ENCODE measurements at places on chromosomes 16 and 17.

- no peak for DNase-seq
These were observed 187.0 kb upstream of the RPL38 start for GRCh38 chr17:74016461-74016860.

DNA sequence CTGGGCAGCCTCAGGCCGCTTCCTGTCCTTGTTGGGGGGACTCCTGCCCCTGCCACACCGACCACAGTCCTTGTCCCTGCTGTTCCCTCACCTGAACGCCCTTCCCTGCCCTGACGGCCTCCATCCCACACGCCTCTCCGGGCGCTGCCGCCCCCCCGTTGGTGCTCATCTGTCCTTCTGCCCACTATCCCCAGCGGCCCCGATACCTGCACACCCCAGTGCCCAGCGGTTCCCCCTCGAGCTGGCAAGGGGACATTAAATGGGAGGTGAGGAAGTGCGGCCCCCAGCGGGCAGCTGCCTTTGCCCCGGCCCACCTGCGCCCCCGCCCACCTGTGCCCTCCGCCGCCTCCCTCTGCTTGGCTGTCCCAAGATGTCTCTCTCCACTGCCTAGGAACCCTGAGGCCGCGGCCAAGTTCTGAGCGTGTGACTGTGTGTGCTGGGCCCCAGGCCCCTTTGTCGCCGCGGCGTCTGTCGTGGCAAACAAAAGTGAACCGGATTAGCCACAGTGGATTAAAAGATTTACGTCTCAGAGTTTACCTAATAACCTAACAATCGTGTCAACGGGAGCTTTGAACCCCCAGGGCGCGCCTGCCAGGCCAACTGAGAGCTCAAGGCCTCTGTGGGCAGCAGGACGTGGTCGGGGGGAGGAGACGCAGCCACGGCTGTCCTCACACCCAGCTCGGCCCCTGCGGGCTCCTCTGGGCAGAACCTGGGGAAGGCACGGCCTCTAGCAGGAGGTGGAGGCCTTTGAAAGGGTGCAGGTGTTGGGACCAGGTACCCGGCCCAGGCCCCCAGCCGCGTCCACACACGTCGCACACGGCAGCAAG lies 7.6 kb upstream of the AXIN1 start:
- DNase-seq, result no peak

DNA sequence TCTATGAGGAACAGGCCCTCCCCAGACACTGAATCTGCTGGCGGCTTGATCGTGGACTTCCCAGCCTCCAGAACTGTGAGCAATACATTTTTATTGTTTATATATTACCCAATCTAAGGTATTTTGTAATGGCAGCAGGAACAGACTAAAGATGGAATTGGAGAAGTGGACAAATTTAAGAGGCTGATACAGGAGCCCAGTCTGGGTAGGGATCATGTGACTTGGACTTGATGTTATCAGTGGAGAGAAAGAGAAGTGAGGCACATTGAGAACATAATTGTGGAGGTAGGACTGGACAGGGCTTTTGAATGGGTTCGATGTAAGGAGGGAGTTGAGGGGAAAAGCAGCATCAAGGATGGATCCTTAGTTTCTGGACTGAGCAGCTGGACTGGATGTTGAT lies 93.8 kb downstream of the USP31 start:
- DNase-seq, result no peak

DNA sequence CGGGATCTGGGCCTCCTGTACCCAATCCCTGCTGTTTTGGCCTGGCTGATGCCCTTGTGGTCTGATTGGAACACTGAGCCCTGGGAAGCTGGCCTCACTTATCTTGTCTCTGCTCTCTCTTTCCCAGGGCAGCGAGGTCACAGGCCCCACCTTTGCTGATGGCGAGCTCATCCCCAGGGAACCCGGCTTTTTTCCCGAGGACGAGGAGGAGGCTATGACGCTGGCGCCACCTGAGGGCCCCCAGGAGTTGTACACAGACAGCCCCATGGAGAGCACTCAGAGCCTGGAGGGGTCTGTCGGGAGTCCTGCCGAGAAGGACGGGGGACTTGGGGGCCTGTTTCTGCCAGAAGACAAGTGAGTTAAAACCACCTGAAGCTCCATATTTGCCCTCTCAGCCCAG lies 126.0 kb downstream of the RAB11FIP4 start:
- DNase-seq, result no peak

DNA sequence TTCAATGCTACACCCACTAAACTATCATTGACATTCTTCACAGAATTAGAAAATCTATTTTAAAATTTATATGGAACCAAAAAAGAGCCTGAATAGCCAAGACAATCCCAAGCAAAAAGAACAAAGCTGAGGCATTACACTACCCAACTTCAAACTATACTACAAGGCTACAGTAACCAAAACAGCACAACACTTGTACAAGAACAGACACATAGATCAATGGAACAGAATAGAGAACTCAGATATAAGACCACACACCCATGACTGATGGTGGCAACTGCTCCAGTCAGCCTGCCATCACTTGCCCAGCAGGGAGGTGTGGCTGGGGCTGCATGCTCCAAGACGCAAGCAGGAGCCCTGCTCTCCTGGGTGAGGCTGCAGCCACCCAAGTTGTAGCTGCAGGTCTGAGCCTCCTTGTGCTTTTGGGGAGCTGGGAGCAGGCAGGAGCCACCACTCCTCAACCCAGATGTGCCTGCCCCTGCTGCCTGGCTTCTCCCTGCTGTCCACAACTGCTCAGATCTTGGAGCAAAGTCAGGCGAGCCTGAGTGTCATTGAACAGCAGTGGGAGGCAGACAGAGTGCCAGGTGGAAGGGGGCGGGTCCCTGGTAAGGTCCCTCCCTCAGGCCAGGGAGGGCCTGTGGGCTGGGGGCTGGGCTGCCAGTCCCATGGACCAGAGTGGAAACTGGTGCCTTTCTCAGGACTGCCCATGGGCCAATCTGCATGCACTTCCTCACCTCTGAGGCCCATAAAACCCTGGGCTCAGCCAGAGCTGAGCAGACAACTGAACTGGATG lies 24.7 kb downstream of the SSH2 start:
- DNase-seq, result no peak

DNA sequence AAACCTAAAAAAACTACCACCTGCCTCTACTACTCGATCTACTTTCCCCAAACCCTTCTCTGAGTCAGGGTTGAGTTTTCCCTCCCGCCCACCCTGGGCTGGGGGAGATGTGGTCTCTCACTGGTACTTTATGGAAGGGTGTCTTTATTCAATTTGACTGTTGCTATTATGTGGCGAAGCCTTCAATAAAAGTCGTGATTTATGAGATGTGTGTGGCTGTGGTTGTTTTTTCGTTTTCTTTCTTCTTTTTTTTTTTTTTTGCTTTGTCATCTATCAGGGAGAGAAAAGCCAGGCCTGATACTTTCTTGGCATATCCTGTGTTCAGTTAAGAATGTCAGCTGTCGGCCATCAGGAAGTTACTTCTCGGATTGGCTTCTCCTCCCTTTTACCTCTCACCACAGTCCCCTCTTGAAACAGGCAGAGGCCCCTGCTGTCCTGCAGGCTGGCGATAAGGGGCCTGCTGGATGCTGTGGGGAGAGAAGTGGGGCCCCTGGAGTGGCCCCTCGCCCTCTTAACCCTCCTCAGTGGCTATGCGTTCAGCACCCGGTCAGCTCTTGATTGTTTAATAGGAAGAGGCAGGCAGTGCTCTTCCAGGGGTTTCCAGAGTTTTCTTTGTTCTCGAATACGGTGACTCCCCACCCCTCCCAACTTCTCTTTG lies 123.0 kb downstream of the MSI2 start:
- DNase-seq, result peak; percentile 95

- DNase-seq, result no peak
These were observed 25.4 kb downstream of the PELP1 start for GRCh38 chr17:4678448-4679026.

All from CMK (cell line).